GM10248 (cell line): ENCODE measurements at places on chromosomes 7 and 10.

DNA sequence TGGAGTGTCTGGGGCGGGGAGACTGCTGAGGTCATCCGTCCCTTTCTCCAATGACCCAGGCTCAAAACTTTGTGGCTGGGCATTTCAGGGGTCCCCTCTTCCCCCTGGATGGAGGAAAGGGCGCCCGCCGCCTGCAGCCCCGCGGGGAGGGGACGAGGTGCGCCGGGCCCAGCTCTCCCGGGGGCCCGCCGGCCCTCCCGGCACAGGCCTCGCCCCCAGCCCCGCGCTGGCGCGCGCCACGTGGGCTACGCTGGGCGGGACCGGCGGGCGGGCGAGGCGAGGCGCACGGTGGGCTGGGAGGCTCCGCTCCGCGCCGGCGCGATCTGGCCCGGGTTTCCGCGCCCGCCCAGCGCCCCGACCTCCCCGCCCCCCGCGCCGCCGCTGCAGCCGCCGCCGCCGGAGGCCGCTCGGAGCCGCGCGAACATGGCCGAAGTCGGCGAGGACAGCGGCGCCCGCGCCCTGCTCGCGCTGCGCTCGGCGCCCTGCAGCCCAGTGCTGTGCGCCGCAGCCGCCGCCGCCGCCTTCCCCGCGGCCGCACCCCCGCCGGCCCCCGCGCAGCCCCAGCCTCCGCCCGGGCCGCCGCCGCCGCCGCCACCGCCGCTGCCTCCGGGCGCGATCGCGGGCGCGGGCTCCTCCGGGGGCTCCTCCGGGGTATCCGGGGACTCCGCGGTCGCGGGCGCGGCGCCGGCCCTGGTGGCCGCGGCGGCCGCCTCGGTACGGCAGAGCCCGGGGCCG lies at the start of gene FOXK1:
Gene FOXK1 (plus strand): TSS at position 410 of the 735 bp plus-strand sequence. CDS start 14 bp downstream, at position 424.
- DNase-seq = peak; percentile 91

- DNase-seq = no peak
Measured at GRCh38 chr10:29408847-29409240, 120.0 kb downstream of the LYZL1 start.

DNA sequence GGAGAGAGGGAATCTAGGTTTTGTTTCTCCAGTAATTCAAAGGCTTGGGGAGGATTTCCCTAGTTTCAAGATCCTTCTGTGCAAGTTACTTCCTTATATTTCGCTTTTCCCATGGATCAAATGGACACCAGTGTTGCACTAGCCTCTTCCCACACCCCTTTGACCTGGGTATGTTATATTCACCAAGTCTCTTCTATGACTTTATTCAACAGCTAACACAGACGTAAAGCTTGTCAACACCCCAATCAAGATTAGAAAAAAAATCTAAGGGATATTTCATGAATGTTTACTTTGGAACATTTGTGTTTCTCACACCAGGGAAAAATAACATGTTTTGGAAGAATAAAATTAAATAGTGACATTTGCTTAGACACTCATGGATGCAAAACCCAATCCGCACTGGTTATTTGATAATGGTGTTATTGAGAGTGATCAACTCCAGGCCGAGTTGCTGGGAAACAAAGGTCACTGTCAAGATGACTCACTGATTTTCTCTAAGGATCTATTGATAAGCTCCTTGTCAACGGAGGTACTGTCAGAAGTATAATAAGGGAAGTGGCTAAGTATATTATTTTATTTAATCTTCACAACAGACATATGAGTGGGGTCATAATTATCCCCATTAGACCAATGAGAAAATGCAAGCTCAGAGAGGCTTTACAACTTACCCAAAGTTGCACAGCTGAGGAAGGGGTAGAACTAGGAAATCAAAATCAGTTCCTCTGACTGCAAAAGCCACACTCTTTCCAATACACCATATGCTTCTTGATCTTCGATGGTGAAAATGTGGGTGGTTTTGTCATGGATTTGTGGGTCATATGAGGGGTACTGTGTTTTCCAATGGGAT lies 52.2 kb downstream of the CREB3L2 start:
- DNase-seq = no peak

- DNase-seq = no peak
Measured at GRCh38 chr10:36669615-36670352, 455.6 kb upstream of the ANKRD30A start.

DNA sequence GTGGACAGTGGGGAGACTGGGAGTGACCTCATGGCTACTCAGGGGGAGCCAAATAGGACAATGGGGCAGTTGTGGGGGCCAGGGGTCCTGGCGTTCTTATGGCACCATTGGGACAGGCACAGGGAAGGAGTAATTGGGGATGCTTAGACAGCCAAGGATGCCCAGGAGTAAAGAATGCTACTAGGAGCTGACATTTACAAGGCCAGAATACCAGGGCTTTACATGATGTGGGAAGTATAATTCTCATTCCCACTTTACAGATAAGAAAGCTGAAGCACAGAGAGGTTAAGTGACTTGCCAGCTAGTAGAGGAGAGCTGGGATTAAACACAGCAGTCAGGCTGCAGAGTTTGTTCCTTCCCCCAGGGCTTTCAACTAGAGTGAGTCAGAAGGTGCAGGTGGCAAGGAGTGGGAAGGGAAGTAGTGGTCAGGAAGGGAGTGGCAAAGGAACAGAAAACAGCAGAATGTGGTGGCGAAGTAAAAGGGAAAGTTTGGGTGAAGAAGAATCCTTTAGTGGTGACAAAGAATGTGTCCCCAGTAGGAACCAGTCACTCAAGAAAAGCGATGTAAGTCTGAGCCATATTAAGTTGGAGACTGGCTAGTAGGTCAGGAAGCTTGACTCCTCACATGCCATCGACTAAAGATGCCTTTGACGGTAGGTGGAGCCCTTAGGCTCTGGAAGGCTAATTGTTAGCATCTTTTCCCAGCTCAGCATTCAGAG lies 32.8 kb downstream of the CPVL start:
- DNase-seq = no peak

DNA sequence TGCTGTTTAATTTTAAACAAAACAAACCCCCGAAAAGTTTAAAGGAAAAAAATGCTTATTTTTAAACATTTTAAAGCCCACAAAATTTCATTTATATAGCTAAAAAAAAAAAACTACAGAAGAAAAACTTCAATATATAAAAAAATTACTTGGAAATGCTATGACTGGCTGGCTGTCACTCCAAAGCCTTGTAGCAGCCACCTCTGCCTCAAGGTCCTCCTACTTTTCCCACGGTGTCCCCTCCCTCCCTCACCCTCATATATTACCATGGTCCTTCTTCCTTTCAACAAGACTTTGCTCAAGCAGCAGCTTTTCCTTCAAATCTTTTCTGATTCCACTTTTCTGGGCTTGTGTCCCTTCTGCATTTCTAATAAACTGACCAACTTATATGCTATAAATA lies 122.0 kb downstream of the TPK1 start:
- DNase-seq = no peak

DNA sequence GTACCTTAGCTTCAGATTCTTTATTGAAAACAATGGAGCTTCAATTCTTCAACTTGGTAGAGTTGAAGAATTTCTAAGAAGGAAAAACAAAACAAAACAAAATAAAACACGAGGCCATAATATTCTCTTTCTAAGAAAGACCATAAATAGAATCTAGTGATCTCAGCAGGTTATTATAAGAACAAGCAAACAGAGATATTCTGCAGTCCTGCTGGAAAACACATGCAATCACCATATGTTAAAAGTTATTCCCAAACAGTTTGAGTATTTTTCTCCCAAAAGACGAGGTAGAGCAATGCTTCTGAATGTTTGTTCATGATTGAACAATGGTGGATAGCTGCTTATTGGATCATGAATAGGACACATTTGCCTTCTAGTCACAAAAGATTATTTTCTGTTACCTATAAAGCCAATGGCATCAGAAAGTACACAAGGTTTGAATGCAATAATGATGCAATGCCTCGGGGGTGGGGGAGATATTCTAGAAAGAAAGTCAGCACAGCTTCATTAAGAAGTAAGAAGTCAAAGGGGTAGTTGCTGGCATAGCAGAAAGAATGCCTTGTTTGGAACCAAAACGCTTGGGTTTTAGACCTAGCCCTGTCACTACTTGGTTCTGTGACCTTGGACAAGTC lies 59.3 kb downstream of the CREB3L2 start:
- no peak for DNase-seq

DNA sequence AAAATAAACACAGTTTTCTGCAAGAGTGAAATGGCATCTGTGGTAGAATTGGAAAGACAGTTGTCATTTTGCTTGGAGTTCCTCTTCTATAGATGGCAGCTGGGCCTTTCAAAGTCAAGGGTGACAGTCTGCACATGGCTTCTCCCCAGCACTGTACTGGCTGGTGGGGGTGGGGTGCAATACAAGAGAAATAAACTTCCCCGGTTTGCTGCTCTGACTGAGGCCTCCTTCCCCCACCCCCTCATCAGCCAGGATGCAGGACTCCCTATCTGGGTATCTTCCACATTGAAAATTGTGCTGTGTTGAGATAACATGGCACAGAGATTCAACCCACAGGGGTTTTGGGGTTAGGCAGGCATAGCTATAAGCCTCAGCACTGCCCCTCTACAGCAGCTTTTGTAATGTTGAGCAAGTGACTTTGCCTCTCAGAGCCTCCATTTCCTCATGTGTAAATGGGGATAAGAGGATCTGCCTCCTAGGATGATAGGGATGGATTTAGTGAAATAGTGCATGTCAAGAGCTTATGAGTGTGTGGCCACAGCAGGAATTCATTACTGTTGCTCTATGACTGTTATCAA lies 85.8 kb upstream of the WDR11 start:
- no peak for DNase-seq

DNA sequence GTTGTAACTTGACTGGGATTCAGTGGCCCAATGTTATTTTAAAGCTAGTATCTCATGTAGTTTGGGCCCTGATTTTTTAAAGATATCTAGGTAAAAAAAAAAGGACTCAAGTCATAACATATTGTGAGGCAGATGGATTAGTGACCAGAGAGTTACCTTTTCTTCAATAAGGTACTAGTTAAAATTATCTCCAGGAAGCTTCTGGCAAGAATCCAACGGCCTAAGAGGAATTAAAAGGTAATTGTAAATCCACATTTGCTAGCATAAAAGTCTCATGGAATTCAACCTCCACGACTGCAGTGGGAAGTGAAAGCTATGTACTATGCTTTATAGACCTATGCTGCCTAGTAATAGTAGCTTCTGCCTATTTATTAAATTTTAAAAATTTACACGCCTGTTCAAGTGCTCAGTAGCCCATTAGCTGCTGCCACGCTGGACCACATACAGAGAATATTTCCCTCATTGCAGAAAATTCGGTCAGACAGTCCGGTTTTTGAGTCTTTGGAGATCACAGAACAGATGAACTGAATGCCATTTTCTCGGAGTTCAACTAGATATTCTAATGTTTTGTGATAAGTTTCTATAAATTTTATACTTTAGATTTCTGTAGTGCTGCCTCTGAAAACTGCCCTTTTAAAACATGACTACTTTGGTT lies 118.4 kb downstream of the NSUN6 start:
- DNase-seq = no peak
